ENCODE measurements at places on chromosomes 3 and 15.

GRCh38 chr15:33500432-33501195, 189.8 kb downstream of the RYR3 start:
- DNase-seq: no peak

GRCh38 chr3:45686850-45687249, 2.3 kb upstream of the SACM1L start:
- no peak for DNase-seq

GRCh38 chr15:69979783-69980182, 117.9 kb downstream of the TLE3 start:
- no peak for DNase-seq

DNA sequence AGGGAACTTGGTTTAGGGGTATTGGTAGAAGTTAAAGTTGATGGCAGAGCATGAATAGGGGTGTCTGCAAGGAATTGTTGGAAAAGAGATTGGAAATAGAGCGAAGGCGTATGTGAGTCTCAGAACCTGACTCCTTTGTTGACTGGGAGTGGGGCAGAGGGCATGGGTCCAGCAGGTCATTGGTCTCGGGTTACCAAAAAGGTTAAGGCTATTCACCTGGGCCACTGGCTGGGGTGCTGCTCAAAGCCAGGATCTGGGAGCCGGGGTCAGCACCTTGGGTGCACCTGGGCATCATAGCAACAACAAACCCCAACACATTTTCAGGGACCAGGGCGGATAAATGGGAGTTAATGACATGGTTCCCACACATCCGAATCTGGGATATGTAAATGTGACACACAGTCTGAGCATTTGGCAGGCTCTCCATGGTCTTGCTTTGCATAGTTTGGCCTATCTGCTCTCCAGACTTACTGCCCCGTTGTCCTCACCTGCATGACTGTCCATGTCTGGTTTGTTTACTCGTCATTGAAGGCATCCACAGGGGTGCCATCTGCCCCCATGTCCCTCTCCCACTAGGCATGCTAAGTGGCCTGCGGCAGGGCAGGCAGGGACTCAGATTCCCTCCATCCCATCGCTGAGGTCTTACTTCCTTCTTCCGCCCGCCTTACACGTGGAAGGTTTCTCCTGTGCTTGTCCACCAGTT, 10.1 kb downstream of the KLF13 start:
- DNase-seq: no peak

- no peak for DNase-seq
Observed at GRCh38 chr3:197421021-197421420, 122.6 kb upstream of the DLG1 start.

GRCh38 chr3:184491867-184492615, 69.5 kb upstream of the EPHB3 start:
- DNase-seq: no peak

GRCh38 chr3:30475038-30475808, 131.2 kb upstream of the TGFBR2 start:
- no peak for DNase-seq
